ENCODE measurements at places on chromosomes 7 and 10.

DNA sequence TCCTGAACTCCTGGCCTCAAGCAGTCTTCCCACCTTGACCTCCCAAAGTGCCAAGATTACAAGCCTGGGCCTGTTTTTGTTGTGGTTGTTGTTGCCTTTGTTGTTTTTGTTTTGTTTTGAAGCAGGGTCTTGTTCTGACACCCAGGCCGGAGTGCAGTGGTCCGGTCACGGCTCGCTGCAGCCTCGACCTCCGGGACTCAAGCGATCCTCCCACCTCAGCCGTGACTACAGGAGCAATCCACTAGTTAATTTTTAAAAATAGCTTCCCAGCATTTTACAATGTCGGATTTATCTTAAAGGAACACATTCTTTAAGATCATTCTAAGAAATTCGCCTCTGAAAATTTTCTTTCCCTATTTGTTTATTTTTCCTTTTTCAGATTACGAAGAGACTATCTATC is 27.7 kb upstream of the AP5Z1 start:
- no peak for DNase-seq

GRCh38 chr10:21519397-21519933 is 6.0 kb downstream of the SKIDA1 start:
- DNase-seq: no peak

DNA sequence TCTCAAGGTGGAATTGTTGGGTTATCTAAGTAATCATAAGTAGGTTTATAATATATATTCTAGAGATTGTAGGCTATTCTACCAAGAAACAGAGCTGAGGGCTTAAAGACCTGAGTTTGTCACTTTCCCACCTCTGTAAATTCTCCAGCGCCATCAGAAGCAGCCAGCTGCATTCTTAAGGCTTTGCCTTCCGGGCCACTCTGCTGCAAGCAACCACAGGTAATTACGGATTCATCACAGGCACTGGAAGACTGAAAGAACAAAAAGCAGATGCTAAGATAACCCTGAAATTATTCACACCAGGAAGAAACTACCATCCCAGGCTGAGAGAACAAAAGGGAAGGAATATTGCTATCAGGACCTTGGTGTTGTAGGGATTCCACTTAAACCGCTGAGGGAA is 137.8 kb upstream of the JCAD start:
- no peak for DNase-seq

- DNase-seq: no peak
Measured at GRCh38 chr7:101602082-101602481, 27.0 kb downstream of the MYL10 start.

GRCh38 chr7:114007386-114007785 is 88.6 kb upstream of the PPP1R3A start:
- no peak for DNase-seq

DNA sequence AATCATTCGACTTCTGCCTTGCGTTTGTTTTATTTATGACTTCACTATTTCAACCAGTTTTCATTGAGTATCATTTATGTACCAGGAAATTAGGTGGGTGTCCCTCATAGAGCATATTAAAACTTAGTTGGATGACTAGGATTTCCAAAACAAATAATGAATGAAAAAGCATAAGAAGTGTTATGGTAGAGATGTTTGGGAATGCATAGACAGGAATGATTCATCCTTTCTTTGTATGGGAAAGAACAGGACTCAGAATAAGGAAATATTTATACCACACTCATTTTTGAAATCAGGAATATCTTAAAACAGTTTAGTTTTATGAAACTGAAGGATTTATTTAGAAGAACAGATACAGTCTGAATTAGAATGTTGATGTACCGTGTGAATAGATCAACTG is 315.7 kb downstream of the EXOC4 start:
- no peak for DNase-seq

- DNase-seq: no peak
Measured at GRCh38 chr7:1020849-1021251, 23.5 kb upstream of the GPR146 start.

GRCh38 chr7:112990624-112991023 is 96.0 kb downstream of the GPR85 start:
- DNase-seq: no peak

DNA sequence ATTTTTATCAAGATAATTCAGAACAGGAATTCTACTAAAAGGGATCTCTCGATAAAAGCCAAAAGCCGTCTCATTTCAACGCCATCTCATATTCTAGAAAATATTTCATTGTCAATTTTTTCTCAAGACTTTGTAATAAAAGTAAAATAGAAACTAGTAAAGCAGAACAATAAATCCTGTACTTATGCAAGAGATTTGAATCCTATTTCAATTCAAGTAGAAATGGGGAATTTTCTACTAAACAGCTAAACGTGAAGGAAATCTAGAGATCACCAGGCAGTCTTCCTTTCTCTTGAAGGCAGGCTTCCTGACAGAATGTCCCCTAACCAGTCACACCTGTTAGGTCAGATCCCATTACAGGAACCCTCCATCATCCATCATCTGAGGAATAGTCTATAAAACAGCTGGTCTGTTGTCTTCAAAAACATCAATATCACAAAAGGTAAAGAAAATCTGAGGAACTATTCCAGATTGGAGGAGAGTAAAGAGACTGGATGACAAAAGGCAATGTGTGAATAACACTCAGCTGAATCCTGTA is 23.7 kb downstream of the USP6NL start:
- DNase-seq: no peak

DNA sequence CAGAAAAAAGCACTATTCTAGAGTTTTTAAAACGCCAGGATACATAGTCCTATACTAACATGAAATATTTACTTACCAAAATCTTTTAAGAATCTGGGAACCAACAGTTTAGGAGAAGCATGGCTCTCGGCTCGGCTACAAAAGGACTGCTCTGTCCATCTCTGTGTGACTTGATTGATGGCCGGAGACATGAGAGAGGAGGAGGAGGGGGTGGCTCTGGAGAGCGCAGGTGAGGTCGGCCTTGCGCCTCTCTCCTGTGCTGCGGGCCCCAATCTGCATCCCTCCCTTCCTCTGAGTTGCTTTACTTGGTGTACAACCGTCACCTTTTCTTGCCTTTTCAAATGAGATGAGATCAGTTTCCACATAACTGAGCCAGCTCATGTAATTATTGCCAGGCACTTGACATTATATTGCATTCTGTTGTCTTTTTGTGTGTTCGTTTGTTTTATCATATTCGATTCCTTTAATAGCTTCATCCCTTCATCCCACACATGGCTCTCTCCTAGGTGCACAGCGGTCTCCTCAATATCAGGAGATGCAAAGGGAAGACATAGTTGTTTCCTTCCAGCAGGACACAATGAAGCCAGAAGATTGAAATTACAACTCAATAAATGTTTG is 87.8 kb upstream of the KLF6 start:
- DNase-seq: no peak

GRCh38 chr10:30270247-30270646 is 78.8 kb downstream of the MTPAP start:
- DNase-seq: no peak

GRCh38 chr7:4265066-4265465 is 417.0 kb upstream of the FOXK1 start:
- no peak for DNase-seq

- DNase-seq: no peak
Measured at GRCh38 chr7:107768263-107768662, 24.3 kb downstream of the CBLL1 start.

DNA sequence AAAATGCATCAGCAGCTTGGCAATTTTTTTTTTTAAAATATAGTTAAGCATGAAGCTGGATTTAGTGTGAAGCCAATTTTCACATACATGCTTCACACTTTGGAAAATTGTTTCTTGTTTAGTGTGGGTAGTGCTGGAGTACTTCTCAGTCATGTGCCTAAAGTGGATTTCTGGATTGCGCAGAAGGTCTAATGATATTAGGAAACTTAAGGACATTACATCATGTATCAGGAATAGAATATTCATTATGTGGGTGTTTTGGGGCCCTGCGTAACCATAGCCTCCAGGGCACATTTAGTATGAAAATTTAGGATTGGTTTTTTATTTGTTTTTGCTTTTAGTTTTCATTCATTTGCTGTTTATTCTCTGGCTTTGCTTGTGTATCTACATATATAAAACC is 28.8 kb upstream of the BNIP3 start:
- DNase-seq: no peak

DNA sequence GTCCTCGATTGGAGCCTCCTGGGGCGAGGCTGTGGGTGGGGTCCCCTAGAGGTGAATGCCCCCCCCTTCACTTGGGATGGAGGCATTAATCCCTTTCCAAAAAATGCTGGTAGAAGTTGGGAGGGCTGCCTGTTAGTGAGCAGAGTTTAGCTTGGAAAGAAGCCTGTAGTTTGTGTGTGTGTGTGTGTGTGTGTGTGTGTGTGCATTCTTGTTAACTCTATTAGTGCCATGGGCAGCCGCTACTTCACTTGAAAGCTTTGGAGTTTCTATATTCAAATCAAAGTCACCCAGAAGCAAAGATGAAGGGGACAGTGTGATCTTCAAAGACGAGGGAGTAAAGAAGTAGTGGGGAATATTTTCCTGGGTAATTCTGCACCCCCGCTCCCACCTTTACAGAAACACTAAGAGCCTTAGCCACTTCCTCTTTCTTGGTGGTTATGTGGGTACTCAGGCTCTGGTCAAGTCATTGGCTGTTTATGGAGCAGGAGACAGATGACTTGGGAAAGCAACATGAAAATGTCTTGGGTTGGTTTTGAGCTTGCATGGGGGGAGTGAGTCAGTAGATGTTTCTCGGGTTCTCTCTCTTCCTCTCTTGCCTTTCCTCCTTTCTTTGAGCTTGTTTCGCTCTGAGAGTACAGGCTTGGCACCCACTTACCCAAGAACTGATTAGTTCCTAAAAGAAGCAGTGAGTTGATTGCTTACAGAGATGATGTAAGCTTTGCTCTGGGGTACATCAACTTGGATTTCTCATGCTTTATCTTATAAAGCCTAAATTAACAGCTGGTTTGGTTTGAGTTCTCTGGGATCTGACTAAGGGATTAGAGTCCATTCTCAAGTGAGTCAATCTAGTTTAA is 35.9 kb downstream of the TCF7L2 start:
- DNase-seq: no peak

DNA sequence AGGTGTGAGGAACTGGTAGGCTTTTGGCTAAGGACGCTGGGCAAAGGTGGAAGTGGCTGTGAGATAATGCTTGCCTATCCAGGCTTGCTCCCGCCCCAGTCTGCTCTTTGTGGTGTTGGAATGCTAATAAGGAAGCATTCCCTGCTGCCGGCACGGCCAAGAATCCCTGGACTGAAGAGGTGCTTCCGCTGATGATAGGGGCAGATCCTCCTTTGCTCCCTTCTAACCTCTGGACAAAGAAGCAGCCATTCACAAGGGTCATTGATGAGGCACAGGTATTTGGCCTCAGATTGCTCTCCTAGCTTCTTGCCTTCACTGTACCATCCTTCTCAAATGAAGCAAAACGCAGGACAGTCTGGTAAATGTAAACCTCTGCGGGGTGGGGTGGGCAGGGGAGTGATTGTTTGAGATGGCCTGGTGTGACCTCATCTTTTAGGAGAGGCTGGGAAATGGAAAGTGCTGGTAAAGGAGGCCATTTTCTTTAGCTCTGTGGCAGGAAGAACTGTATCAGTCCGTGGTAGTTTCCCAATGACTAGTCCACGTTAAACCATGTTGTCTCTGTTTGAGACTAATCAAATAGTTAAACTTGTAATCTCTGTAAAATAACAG is 1.7 kb downstream of the PGAM1 start:
- no peak for DNase-seq

- no peak for DNase-seq
Measured at GRCh38 chr10:33117230-33117629, 159.2 kb upstream of the ITGB1 start.

GRCh38 chr7:142709921-142710320 is 39.4 kb upstream of the PRSS1 start:
- DNase-seq: no peak

- DNase-seq: no peak
Measured at GRCh38 chr7:2710901-2711551, 23.0 kb downstream of the AMZ1 start.

- no peak for DNase-seq
Measured at GRCh38 chr10:121216721-121217181, 365.6 kb downstream of the WDR11 start.

GRCh38 chr10:85402541-85402940 is 964.1 kb downstream of the GRID1 start:
- no peak for DNase-seq

DNA sequence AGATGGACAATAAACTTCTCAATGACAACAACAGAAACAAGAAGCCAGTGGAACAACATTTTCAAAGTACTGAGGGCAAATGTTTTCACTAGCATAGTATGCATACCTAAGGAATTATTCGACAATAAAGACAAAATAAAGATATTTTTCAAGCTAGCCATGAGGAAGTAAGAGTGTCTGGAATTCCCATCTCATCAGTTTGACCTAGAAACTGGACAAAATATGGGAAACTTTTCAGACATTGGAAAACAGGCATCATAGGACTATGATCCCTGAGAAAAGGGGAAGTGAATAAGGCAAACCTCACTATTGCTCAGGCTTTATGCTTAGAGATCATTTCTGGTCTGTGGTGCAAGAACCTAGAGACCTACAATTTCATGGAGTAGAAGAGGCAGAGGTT is 86.3 kb downstream of the OAT start:
- DNase-seq: no peak

- DNase-seq: no peak
Measured at GRCh38 chr7:4136501-4137110, 545.5 kb upstream of the FOXK1 start.

DNA sequence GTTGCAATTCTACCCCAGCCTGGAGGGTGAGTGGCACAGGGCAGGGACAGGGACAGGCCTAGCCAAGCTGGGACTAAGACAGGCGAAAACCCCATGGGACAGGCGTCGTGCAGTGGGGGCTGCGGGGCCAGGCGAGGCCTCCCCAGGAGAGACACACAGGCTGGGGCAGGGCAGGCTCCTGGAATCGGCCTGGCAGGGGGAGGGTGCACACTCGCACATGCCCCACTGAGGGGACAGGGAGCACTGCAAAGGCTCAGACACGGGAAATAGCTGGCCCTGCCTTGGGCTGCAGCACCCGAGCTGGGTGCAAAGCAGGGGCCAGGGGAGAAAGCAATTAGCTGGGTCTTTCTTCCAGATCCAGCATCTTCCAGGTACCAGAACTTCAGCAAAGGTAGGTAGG is 10.4 kb downstream of the LAT2 start:
- DNase-seq: no peak

- no peak for DNase-seq
Measured at GRCh38 chr7:7996568-7996967, 28.0 kb downstream of the GLCCI1 start.

GRCh38 chr7:139918480-139918879 is 89.4 kb downstream of the TBXAS1 start:
- DNase-seq: no peak

- no peak for DNase-seq
Measured at GRCh38 chr7:103699032-103699431, 253.0 kb upstream of the SLC26A5 start.

GRCh38 chr10:50604049-50604640 is 19.6 kb downstream of the SGMS1 start:
- peak; percentile 12 for DNase-seq

GRCh38 chr7:6182993-6183392 is 89.4 kb downstream of the CYTH3 start:
- no peak for DNase-seq

Data from NCI-H2171 (cell line).